Hippocampal formation (tissue), 2 donors: ENCODE measurements at places on chromosomes 1 and 21.

DNA sequence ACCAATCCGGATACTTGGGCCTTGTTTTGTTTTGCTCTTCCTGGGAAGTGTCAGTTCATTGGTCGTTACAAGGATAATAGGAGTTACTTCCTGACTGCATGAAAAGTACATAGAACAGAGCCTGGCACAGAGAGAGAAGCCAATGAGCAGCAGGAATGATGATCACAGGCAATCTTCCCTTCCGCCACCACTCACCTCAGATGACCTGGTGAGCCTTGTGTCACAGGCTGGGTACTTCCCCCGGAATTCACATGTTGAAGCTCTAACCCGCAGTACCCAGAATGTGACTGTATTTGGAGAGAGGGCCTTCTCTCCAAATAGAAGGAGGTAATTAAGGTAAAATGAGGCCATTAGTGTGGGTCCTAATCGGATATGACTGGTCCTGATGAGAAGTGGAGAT lies 18.8 kb upstream of the GPR137B start:
- no peak for DNase-seq

- DNase-seq: no peak
These were observed 48.0 kb upstream of the ACOT11 start for GRCh38 chr1:54500107-54500431.

GRCh38 chr21:45572783-45573451 lies 30.7 kb upstream of the SLC19A1 start:
- DNase-seq: no peak

- no peak for DNase-seq
These were observed 21.0 kb upstream of the PCBP3 start for GRCh38 chr21:45622416-45623097.

DNA sequence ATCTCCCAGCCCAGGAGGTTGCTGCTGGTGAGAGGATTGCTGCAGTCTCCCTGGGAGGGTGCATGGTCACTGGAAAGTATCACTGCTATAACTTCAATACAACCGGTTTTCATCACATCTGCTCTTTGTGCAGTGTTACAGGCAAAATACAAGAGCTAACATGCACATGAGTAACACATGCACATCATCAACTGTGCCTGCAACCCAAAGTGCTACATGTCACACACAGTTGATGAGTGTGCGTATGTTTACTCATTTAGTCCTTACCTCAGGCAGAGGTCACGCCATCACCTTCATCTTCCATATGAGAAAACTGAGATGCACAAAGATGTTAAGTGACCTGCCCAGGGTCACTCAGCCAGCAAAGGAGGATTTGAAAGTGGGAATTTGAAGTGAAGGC lies 277.7 kb downstream of the FAM72C start:
- DNase-seq: no peak

- DNase-seq: no peak
These were observed 22.2 kb downstream of the UBR4 start for GRCh38 chr1:19187852-19188251.

- no peak for DNase-seq
These were observed 300.6 kb downstream of the ZNF326 start for GRCh38 chr1:90295534-90295933.

DNA sequence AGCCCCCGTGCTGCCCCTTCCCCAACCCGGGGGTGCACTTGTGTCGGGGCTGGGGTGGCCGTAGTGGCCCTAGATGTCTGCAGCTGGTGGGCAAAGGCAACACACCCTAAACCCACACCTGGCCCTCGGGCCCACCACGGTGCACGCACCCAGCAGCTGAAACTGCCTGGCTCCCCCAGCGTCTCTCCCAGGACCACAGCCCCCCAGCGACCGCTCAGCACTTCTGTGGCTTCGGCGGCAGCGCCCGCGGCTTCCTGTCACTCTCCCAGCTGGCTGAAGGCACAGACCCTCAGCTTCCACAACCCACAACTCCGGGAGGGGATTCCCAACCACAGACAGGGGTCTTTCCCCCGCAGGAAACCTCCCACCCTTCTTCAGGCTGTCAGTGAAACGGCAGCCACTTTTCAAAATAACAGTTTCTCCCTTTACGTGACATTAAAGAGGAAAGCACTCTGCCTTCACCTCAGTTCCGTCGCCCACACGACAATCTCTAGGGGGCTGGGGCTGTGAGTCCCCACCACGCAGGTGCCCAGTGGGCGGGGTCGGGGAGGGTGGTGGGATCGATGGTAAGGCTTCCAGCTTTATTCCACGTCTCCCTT lies 40.7 kb upstream of the COL6A2 start:
- DNase-seq: no peak

DNA sequence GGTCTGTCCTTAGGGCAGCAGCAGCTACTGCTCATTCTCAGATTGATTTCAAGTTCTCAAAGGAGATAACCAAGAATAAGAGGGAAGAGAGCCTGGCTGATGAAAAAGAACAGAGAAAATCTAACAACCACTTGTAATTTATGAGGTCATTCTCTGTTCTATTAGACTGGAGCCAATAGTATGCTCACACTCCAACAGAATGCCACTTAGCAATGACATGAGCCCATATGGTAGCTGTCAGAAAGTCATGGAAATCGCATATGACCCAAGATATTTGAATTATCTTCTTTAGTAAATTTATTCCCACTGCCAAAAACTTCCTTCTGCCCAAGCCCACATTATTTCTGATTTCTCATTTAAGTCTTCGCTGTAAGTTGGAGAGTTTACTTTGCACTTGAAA lies 53.7 kb upstream of the PLA2G4A start:
- no peak for DNase-seq

DNA sequence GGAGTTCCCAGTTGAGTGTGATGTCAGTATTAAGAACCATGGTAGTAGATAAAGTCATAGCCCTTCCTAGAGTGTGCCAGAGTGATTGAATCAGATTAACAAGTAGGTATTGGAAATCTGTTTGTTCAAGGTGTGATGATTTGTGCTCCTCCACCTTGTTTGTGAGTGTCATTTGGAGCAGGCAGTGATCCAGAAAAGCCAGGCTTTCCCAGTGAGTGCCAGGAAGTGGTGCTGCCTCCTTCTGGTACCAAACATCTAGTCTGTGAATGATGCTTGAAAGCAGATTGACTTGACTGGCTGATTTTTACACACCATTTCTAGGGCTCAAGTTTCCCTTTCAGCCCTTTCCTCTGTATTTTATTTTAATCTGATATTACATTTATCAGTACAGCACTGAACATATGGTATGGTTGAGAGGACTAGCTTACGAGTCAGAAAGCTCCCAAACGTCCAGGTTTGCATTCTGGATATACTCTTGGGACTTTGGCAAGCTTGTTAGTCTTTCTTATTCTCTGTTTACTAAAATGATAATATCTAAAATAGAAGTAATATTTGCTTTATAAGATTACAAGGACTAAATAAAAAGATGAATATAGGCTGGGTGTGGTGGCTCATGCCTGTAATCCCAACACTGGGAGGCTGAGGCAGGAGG lies 100.7 kb downstream of the PATJ start:
- no peak for DNase-seq
